ENCODE measurements at places on chromosomes 2 and 18.

DNA sequence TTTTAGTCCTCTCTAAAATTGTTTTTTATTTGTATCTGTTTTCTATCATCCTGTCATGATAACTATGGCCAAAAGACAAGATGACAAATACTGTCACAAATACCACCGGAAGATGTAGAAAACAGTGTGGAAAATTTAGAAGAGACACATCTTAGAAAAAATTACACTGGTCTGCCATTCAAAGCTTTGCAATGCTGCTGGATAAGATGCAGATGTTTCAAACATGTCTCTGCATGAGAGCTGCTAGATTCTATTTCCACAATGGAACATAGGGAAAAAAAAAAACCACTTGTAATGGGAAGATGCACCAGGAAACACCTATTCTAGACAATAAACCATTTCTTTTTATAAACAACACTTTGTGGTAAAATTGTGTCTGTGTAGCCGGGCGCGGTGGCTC is 5.8 kb upstream of the TAF1B start:
- no peak for DNase-seq

GRCh38 chr2:241003369-241003768 is 5.0 kb downstream of the SNED1 start:
- no peak for DNase-seq

- no peak for DNase-seq
Measured at GRCh38 chr2:240112914-240113690, 23.0 kb downstream of the COPS9 start.

DNA sequence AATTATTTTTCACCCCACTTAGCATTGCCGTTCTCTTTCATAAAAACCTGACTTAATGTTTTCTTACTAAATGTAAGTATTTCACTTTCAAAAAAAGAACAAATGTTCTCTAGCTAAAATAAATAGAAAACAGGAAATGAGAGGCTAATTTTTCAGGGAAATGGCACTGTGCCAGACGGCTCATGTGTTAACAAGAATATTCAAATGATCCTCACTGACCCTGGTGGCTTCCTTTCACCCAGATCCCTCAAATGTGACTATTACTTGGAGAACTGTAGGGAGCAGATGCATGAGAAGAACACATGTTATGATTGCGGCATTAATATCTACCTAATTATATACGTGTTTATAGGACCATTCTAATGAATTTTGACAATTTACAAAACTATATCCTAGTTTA is 827.7 kb downstream of the SOCS6 start:
- no peak for DNase-seq

DNA sequence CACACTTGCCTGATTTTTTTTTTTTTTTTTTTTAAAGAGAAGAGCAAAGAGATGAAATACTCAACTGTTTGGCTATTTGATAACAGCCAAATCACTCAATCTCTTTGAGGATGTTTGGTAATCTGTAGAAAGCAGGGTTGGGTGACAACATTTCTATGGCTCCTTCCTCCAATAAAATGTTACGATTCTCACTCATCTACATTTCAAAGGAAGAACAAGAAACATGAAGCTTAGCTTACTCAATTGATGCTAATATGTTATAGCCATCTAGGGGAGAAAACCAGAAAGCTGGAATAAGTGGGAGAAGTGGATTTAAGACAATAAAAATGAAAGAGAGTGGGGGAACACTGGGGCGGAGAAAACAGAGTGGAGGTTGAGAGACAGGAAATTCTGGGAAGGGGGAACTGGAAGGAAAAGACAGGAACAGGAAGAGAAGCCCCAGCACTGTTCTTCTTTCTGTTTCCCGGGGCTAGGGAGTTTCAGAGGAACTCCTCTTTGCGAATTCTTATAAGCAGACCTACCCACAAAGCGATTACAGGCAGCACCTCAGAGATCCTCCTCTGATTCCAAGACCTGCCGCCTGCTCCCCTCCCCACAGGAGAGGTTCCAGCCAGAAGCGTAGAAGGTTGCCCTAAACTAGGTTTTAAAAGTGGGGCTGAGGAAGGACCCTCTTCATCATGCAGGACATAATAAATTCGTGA is 13.3 kb downstream of the ST3GAL5 start:
- DNase-seq: peak; percentile 77

DNA sequence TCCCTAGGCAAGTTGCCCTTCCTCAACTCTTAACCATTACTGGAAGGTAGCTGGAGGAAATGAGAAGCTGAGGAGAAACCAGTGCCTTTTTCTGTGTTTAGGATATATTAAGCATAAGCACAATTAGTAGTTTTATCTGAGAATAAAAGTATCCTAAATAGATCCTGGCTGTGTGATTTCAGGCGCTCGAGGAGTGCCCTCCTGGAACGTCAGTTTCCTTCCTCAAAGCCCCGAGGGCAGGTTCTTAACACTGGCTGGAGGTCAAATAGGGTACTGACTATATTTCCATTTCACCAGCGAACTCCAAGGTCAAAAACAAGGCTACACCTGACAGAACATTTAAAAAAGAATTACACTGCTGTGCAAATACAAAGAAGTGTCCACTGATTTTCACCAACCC is 1.5 kb upstream of the STON1 start:
- DNase-seq: no peak

GRCh38 chr2:120597595-120598193 is 138.0 kb upstream of the GLI2 start:
- no peak for DNase-seq

DNA sequence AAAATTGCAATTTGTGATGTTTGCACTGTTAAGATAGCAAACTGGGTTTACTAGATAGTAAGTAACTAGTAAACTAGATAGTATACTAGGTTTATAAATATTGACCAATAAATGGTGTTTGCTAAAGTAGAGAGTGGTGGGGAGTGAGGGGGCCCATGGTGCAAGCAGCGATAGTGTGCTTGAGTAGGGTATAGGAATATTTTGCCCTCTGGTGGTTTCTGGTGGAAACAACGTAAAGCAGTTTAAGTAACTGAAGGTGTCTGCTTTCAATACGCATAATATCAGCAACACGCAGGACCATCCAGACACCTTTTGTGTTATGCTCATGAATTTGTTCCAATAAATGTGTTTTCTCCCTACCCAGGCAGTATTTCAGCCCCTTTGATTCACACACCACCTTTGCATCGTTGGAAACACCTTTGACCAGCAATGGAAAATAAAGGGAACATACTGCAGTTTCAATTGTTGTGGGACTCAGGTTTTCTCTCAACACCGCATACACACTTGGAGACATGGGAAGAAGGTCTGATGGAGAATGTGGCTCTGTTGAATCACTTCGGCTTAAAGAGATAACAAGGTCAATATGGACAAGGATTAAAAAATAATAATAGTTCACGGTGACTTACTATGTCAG is 16.7 kb upstream of the STAT1 start:
- DNase-seq: peak; percentile 63

- DNase-seq: no peak
Measured at GRCh38 chr2:105338020-105338385, 663 bp downstream of the C2orf49 start.

- DNase-seq: no peak
Measured at GRCh38 chr2:167761465-167762136, 485.8 kb downstream of the STK39 start.

DNA sequence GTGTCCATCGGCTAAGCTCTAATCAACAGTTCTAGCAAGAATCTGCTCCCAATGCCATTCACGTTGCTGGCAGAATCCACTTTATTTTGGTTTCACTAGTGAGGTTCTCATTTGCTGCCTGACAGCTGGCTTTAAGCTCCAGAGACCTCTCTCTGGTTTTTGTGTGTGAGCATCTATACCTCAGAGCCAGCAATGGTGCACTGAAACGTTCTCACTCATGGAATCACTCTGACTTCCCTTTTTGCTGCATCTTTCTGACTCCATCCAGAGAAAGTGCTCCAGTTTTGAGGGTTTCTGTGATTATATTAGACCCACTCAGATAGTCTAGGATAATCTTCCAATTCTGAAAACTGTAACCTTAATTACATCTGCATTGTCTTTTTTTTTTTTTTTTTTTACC is 596.6 kb downstream of the RNF144A start:
- no peak for DNase-seq

DNA sequence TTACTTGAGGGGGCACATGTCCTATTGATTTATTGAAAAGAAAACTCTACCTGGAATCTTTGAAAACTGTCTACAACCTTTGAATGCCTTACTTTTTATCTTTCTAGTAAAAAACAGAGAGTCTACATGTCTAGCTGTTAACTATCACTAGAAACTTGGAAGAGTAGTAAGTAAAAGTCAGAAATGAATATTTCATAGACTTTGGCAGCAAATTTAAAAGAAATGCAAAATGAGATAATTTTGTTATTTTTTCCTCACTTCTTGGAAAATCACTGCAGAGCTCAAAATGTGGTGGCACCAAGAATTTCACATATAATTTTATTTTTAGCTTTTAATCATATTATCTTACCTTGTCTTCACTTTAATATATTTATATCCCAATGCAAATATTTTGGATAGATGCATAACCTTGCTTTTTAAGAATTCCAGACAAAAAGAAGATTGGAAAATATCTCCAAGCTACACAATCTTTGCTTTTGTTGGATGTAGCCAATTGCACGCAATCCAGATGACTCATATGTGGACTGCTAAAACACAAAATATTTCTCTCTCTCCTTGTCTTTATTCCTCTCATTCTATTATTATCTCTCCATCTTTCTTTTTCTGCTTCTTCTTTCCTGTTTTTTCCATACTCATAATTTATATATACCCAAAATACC is 92.2 kb upstream of the DSEL start:
- DNase-seq: no peak

DNA sequence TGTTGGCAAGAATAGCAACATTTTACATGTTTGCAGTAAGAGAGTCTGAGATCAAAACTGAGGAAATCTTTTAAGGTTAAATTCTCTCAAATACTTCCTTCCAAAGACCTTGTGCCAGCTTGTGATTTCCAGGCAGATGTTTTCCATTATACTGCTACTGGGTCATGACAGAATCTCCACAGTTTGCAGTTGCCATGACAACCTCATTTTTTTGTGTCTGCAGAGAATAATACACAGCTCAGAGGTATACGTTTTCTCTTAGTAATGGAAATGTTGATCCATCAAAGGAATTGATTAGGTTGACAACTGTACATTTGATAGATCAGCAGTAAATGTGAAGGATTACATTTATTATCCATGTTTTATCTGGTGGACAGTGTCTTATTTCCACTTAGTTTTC is 29.1 kb upstream of the CSRNP3 start:
- DNase-seq: no peak

DNA sequence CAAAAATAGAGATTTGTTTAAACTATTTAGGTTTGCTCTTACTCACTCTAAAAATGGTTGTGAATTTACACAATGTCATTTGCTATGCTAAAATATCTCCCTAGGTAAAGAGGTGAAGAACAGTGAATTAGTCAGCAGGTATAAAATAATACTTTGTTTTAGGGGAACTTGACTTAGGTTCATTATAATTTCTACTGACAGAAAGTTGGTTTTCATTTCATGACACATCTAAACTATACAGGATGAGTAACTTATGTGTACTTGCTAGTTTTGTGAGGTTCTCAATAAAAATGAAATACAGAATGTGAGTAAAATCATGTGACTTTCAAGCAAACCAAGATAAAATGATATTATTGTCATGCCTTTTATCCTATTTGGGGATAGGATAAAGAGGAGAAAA is 66.0 kb downstream of the DIS3L2 start:
- no peak for DNase-seq

DNA sequence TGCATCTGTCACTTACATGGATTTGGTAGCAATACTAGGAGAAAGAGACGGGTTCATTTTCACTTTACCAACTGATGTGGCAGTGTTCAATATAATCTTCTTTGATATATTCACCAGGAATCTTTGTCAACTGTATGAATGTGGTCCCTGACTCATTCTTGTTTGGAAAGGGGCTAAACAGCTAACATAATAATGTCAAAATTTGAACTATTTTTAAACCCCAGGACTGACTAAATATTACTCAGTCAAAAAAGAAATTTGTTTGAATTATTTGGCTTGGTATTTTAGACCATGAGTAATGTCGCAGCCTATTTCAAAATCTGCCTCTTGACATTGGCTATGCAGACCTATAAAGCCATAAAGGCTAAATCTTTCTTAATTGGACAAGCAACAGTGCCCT is 413.7 kb upstream of the RGPD4 start:
- DNase-seq: no peak

GRCh38 chr2:149315461-149315860 is 14.9 kb upstream of the LYPD6 start:
- DNase-seq: no peak

GRCh38 chr18:48455555-48456478 is 46.6 kb upstream of the ZBTB7C start:
- peak; percentile 17 for DNase-seq

- DNase-seq: no peak
Measured at GRCh38 chr2:10125842-10126631, 3.5 kb downstream of the RRM2 start.

DNA sequence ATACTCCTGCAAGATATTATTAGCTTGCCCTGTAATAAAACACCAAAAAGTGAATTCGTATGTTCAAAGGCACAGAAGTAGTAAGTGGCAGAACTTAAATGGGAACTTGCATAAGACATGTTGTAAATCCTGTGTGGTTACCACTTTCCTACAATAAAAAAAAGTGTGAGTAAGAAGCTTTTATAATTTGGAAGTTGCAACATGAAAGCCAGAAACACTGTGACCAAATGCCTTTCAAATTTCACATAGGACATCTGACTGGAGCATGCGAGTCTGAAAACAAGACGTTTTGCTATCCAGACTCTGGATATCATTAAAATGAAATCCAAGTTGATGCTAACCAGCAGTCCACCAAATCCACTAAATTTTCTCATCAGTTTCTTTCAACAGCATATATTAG is 886.2 kb upstream of the NRXN1 start:
- no peak for DNase-seq

DNA sequence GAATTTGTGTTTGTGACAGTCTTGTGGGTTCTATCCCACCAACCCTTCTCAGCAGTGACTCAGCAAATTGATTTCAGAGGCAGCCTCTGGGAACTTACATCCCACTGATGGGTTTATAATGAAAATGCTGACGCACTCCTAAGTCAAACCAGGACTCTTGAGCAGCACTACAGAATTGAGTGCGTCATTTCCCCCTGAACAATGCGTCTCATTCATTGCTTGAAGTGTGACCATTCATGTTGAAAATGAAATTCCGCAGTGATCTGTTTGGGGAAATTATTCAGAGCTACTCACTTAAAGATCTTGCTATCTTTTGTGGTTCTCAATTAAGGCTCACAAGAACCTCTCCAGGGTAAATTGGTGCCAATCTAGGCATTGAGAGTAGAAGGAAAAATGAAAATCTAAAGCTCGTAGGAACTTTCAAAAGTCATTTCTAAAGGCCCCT is 417.7 kb upstream of the SLC14A2 start:
- DNase-seq: peak; percentile 18

- no peak for DNase-seq
Measured at GRCh38 chr18:76396792-76397191, 98.2 kb downstream of the ZNF516 start.

- DNase-seq: peak; percentile 93
Measured at GRCh38 chr2:201208563-201209252, 25.8 kb downstream of the CASP10 start.

- no peak for DNase-seq
Measured at GRCh38 chr2:69242651-69243051, 144.4 kb downstream of the GFPT1 start.

All from suppressor macrophage treated with lipopolysaccharide for 1 hour (primary cell).